ENCODE measurements at places on chromosomes 13 and 19. TPM values are rescaled to one million over a fixed set of nuclear protein-coding genes. Genes with fewer than 3 reads are reported as not detected.

GRCh38 chr13:79497852-79498251, 16.9 kb downstream of the NDFIP2 start:
- DNase-seq: no peak

- no peak for DNase-seq
These were observed 294.5 kb downstream of the SLC7A1 start for GRCh38 chr13:29301027-29301426.

DNA sequence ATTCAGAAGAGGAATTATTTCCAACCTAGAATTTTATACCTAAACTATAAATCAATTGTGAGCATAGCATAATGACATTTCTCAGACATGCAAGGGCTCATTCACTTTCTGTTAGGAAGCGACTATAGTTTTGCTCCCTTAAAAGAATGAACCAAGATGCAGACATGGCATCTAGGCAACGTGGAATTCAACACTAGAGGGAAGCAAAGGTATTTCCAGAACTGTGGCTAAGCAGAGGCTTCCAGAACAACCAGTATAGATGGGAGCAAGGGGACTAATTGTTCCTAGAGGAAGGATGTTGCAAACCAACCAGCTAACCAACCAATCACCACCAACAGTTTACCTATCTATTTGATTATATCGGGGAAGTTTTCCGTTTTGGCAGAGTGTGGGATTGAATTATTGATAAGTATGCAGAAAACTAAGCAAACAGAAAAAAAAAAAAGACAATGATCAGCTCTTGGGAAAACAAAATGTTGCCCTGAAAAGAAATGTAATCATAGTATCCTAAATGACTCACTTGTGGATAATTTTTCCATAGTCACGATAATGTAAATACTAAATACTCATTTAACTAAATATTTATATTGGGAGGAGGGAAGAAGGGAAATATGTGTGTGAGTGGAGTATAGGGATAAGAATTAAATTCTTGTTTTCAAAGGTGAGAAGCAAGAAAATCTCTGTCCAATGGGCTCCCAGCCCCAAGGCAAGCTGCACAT, 21.1 kb downstream of the ARL11 start:
- no peak for DNase-seq

Gene PSG11
- not detected for total RNA-seq
